ENCODE measurements at places on chromosomes 12 and 14.

DNA sequence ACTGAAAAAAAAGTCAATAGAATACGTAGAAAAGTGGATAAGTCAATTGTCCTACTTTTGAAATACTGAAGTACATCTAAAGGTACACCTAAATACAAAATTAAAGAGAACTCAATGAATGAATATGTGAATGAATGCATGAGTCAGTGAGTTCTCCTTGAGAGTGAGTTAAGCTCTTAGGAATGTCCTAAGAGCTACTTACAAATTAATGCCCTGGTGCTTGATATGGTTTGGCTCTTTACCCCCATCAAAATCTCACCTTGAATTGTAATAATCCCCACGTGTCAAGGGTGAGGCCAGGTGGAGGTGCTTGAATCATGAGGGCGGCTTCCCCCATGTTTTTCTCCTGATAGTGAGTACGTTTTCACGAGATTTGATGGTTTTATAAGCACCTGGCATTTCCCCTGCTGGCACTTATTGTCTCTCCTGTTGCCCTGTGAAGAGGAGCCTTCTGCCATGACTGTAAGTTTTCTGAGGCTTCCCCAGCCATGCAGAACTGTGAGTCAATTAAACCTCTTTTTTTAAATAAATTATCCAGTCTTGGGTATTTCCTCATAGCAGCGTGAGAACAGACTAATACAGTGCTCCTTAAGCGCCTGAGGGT, 192.2 kb upstream of the ARHGAP5 start:
- DNase-seq: no peak

DNA sequence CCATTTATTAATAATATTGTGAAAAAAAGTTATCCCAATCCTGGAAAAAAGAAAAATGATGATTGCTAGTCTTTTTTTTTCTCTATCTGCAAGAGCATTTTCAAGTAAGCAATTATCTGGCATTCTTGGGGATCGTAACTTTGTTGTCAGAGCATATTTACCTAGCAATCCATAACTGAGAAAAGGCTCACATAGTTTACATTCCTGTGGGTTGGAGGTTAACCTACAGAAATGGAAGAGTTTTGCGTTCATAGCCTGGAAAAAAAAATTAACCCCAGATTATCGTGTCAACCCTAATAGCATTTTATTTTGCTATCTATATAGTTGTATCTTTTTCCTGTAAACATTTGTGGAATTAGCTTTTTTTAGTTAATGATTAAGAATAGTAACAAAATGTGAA, 292.3 kb downstream of the DAD1 start:
- no peak for DNase-seq

DNA sequence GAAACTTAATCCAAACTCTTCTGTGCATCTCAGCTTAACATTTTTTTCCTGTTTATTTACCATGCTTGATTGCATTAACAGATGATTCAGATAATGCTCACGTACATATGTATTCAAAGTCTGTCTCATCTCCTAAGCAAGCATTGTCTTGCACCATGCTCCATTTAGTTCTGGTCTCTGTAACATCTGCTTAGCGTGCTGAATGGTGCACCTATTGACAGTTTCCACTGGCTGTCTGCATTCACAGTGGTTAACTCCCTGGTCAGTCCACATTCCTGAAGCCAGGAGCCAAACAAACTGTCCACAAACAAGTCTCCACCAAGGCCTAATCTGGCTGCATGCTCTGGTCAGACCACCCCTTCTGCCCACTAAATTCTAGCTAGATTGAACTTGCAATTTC, 83.9 kb downstream of the KNTC1 start:
- DNase-seq: no peak

- no peak for DNase-seq
Measured at GRCh38 chr12:25800101-25800500, 158.4 kb upstream of the RASSF8 start.

GRCh38 chr12:10715491-10715890, 7.6 kb downstream of the YBX3 start:
- no peak for DNase-seq

DNA sequence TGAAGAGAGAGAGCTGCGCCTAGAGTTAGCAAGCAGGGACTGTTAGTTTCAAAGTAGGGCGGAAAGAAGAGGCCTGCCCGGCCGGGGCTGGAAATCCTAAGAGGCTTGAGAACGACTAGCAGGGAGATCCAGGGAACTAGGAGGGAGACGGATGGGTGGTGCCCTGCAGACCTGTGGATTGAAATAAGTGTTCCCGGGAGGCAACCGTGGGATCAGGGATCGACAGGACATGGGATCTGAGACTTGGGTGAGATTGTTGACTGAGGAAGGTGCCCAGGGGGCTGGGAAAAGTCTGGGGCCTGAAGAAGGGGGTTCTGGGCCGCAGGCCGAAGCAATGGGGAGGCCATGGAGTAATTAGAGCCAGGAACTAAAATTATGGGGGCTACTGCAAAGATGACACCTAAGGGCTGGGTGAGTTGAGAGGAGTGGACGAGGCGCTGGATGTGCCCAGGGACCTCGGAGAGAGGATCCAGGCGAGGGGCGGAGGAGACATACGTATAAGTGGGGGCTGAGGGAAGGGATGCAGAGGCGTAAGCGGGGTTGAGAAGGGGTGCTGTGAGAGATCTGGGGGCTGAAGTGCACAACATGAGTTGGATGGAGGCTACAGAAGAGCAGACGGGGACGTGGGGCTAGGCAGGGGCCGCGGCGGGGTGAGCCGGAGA, 635 bp downstream of the LTA4H start:
- no peak for DNase-seq

DNA sequence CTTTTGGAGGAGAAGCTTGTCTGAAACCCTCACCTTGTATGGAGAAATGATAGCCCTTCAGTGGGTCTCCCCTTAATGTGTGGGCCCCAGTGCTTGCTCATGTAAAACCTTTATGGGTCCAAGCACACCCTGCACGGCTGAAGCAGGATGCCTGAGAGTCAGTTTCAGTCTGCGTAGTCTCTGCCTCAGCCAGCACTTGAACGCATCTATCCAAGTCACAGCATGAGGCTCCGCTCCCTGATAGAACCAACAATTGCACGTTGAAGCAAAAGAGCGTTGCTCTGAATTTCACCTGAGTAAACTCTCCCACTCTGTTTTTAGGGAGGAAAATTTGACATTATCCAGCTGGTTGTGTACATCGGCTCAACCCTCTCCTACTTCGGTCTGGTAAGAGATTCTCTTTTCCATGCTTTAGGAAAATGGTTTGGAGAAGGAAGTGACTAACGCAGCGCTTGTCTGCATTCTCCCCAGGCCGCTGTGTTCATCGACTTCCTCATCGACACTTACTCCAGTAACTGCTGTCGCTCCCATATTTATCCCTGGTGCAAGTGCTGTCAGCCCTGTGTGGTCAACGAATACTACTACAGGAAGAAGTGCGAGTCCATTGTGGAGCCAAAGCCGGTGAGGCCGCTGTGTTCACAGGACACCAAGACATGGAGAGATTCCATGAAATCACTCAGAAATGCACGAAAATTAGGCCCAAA, 33.0 kb upstream of the P2RX4 start:
- peak; percentile 75 for DNase-seq

- no peak for DNase-seq
Measured at GRCh38 chr14:99067141-99067920, 204.7 kb downstream of the BCL11B start.

GRCh38 chr12:119008691-119009221, 27.4 kb downstream of the SRRM4 start:
- peak; percentile 85 for DNase-seq

DNA sequence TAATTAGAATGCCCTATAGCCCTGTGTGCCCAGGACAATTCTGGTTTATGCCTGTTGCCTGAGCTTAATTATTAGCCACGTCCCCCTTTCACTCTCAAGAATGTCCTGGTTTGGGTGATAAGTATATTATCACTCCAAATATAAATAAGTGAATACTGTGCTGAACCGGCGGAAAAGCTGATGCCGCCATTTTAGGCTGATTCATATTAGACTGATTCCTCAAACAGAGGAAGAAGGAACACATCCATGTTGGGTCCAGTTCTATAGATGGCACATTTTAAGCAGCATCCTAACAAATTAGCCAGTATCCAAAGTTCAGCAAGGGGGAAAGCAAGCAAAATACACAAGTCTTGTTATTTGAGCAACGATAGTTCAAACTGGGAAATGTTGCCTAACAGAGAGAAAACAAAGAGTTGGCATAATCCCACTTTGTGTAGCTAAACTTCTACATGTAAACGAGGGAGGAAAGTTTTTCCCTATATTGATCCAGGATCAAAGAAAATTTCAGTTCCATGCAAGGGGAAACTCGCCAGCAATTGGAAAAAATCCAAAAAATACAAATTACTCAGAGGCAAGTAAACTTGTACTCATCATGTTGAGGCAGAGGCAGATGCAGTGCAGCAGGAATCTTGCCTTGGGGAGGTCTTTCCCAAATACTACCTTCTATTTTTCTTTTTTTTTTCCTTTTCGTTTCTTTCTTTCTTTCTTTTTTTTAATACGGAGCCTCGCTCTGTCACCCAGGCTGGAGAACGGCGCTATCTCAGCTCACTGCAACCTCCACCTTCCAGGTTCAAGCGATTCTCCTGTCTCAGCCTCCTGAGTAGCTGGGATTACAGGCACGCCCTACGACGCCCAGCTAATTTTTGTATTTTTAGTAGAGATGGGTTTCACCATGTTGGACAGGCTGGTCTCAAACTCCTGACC, 96.2 kb downstream of the ITPR2 start:
- no peak for DNase-seq

DNA sequence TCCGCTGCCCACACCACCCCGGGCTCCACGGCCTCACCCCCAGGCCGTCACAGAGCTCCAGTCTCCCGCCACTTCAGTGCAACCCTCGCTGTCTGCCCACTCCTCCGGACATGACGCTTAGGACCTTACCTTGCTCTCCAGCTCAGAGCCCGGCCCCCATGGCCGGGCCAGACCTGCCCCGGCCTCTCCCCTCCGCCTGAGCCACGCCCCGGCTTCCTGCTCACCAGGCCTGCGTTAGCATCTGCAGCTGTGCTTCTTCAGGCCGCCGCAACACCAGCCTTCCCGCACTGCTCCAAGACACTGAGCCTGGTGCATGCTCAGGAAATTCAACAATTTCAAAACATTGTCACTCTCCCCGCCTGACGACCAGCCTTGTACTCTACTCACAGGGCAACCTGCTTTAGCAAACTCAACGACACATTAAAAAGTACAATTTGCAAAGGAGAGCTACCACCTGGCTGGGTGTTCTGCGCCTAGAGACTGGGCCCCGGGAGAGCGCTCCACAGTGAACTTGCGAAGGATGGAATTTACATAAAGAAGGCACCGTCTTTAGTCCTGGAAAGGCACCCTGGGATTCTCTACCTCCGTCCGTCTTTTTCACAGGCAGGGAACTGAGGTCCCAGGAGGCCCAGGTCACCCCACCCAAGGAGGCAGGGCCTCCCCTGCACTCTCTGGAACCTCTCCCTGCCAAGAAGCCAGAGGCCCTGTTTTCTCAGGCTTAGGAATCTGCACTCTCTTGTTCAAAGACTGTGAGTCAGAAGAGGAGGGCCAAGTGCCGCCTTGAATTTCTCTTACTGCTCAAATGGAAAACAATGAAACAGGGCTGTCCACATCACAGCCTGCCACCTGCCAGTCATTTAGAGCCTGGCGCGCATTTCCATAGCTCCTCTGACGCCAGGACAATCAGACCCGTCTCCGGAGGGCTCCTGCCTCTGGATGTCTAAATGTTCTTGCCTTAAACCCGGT, 51.3 kb downstream of the STX2 start:
- no peak for DNase-seq

DNA sequence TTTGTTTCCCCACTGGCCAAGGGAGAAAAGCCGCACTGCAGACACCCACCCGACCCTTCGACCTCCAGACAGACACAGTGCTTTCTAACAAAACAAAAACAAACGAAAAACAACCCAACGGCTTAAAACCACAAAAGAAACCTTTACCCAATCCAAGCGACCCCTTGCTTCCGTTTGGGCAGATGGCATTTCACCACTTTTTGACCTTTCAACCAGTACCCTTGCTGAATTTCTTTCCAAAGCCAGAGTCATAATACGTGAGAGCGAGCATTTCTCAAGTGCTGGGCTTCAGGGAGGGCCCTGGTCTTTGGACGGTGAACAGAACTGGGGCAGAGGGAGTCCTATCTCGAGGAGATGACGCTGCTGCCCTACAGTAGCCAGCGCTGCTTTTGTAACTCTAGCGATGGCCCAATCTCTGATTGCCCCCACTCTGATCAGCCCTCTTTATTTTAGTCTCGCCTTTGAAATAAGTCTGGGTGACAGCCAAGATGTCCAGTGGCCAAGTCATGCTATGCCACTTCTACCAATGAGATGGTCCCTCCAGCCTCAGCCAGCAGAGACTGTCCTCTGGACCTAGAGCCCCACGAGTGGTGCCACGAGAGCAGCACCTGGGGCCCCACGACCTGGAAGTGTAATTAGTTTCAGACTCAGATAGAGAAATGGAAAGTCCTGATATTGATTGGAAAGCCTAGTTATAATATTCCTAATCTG, 21.9 kb upstream of the ADIPOR2 start:
- DNase-seq: no peak

- no peak for DNase-seq
Measured at GRCh38 chr14:73878436-73878835, 8.2 kb upstream of the ZNF410 start.

DNA sequence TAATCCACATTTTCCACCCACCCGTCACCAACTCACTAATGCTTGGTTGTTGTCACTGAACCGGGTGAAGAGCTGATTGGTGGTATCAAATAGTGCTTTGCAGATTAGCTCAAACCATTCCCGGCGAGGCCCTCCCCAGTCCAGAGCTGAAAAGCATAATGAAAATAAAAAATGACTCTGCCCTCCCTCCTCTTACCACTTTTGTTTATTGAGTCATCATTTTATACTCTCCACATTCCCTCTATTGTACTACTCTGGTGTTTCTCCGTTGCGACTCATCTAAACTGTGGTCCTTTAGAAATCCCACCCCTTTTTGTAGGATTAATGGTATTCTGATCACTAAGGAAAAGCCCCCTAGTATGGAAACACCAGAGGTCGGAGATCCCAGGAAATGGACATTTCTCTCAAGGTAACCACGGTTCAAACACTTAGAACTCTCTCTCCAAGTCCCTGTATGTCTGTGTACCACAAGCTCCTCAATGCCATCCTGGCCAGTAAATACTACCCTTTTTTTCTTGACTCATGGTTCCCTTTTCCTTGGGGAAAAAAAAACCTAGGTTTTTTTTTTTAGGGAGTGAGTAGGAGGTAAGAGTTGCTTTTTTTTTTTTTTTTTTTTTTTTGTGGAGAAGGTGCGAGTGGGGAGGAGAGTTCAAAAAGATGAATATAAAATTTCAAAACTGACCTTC, 42.0 kb downstream of the AREL1 start:
- no peak for DNase-seq

GRCh38 chr12:27552886-27553560, 29.0 kb downstream of the PPFIBP1 start:
- no peak for DNase-seq

- no peak for DNase-seq
Measured at GRCh38 chr12:77204083-77204482, 138.7 kb upstream of the E2F7 start.

DNA sequence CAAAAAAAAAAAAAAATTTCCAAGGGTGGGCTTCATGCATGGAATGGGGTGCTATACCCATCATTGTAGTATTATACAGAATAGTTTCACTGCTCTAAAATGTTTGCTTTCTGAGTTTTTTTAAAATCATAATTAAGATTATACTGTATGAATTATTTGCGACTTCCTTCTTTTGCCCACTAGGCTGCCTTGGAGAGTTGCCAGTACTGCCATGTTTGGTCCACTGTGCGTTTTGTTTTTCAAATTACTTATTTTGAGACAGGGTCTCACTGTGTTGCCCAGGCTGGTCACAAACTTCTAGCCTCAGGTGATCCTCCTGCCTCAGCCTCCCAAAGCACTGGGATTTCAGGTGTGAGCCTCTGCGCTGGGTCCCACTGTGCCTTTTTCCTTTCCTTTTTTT, 19.9 kb downstream of the PLBD2 start:
- no peak for DNase-seq

All from cerebellar nuclear complex (tissue), 1 donor.